AG04449 (cell line): ENCODE measurements at places on chromosomes 2 and 18.

DNA sequence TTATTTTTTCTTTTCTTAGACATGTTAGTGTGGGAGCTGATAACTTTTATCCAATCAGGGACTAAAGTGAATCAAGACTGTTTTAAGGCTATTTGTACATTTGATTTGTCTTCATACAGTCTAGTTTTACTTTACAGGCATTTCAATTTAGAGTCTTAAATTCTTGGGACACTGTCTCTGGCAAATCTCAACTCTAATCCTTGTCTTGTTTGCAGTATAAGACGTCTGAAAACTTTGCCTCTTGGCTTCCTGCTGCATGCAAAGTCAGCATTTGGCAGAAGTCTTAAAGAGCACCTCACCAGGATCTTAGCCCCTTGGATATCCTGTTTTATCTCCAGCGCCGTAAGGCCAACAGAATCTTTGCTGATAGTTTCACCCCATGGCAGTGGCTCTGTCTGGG is 30.3 kb downstream of the SPOPL start:
- no peak for DNase-seq

GRCh38 chr2:220476877-220477276 is 849.4 kb downstream of the SLC4A3 start:
- no peak for DNase-seq

DNA sequence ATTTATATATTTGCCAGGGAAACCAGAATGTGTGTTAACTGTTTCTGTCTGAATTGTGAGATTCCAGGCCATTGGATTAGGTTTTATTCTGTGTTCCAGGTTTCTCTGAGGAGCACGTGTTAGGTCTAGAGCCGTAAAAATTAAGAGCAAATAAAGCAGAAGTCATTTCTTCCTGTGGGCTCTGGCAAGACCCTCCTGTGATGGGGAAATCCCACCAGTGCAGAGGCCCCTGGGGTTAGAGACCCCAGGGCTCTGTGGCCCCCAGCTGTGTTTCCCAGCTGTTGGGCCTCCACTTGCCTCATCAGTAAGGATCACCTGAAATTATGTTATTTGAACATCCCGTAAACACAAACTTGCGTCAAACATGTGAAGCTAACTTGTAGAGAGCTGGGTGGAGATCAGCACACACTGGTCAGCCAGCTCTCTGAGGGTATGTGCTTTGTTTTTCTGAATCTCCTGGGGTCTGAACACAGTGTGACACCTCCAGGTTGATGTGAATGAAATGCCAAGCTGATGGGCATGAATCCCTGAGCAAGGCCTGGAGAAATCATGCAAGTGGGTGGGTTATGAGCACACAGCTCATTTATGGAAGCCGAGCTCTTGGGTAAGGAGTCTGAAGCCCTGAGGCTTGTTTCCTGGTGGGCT is 50.3 kb downstream of the HK2 start:
- DNase-seq, result no peak

GRCh38 chr2:181621779-181622490 is 35.0 kb downstream of the CERKL start:
- no peak for DNase-seq

GRCh38 chr2:119062179-119062578 is 96.4 kb downstream of the C1QL2 start:
- no peak for DNase-seq

GRCh38 chr2:18153741-18154140 is 275.3 kb downstream of the KCNS3 start:
- no peak for DNase-seq

- peak; percentile 96 for DNase-seq
Observed at GRCh38 chr18:7038330-7038851, 79.2 kb downstream of the LAMA1 start.

DNA sequence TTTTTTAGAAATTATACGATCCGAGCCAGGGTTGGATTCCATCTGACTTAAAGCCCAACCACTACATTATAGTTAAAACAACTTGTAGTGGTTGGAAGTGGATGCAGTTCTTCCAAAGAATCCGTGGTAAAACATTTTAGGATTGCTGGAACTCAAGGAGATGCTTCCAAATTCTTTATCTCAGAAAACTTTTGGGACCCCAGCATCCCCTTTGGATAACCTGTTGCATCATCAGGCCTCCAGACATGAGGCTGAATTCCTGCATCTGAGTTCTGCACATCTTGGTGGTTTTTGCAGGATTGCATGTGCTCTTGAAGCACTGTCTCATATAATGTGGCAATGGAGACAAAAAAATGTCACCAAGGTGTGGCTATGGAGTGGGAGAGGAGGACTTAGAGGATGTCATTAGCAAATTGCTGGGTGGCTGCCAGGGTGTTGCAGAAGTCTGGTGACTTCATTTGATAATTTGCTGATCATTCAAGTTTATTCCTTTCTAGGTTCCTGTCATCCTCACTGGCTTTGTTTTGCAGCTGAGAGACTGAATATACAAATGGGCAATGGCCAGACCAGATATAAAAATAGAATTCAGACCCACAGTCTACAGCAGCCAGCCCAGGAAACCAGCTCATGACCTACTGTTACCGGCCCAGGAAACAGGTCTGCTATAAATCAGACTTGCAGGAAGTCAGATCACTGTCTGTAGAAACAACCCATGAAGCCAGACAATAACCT is 207.7 kb downstream of the BCL2 start:
- no peak for DNase-seq

DNA sequence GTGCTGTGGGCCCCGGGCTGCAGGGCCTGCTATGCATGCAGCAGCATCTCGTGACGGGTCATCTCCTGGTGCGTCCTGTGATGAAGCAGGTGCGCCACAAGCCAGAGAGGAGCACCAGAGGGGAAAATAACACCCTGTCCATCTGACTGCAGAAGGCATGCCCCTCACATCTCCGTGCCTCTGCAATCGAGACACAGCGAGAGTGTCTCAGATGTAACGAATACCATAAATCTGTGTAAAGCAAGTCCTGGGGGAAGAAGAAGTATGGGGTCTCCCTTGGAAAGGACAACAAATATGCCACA is 137.5 kb downstream of the PTGR3 start:
- no peak for DNase-seq

- no peak for DNase-seq
Observed at GRCh38 chr18:31508781-31509180, 10.8 kb downstream of the DSG2 start.

DNA sequence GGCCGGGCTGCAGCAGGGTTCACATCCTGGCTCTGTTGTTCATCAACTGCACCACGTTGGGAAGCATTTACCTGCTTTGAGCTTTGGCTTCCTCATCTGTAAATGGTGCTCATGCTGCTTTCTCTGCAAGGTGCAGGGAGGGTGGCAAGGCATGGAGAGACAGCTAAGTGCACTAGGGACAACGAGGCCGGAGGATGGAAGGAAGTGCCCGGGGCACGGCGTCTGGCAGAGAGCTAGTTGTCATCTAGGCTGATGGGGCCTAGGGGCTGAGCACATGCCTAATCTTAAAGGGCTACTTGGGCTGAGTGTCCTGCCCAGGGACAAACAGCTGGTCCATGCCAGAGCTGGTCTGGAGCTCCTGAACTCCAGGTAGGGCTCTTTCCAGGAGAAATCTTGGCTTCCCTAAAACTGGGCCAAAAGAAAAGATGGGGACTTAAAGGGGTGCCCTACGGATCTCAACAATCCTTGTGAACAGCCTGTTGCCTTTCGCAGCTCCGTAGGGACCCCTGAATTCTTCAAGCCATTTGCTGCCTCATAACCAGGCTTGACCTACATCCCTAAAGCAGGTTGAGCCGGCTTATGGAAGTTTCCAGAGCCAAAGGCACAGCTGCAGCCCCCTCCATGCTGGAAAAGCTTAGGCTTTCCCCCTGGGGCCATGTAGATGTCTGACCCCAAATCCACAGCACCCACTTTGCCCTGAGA is 130.8 kb downstream of the SMAD7 start:
- no peak for DNase-seq

DNA sequence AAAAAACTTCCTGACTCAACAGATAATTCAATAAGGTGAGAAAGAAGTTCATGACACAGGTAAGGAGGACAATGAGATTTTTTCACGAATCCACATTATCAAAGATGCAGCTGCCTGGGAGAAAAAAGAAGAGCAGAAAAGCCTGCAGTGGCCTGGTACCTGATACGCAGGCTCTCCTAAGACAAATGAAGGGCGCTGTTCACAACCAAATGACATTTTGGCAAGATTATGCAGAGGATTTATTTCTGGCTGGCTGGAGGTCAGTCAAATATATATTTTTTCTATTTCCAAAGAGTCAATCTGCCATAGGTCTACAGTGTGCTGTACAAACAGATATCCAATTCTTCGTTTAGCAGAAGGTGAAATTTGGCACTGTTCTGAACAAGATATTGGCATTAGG is 257.3 kb downstream of the STK39 start:
- DNase-seq, result no peak

DNA sequence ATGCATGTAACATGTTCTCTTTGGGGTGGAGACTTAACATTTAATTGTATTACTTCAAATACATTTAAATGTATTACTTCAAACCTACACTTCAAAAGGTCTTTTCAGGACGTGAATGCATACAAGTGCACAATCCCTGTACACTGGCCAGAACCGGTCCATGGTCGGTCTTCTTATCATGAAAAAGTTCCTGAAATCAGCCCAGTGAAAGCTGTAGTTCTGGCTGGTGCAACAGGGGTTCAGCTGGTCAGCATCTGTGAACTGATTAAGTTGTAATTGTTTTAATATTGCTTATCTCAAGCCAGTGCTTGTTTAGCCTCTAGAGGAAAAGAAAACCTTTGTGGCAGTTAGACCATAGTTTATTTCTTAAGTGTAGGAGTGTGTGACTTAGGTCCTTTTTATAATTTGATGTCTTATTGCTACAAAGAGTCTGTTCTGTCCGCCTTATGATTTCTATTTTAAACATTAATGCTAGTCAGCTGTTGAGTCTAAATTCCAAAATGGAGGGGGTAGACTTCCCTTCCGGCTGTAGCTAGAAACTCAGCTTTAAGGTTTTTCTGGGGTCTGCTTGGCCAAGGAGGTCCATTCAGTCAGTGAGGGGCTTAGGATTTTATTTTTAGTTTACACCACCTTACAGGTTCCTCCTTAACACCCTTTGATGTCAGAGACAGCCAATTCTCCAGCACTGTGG is 768 bp upstream of the CYBRD1 start:
- DNase-seq, result no peak

DNA sequence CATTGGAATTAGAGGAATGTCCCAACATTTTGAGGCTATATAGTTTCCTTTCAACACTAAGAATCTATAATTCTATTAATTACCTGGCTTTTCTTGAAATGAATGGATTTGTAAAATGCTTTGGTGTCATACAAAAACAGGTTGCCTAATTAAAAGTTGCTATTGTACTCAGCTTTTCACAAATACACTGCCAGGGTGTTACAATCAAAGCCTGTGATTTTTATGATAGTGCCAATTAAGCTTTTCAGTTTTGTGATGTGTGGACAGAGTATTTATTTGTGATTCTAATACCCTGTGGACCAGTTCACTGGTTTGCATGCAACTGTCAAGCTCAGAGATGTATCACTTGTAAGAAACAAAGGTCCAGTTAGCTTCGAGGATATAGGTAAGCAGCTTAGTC is 71.8 kb downstream of the NAB1 start:
- DNase-seq, result no peak

GRCh38 chr18:74896390-74896991 is 298.8 kb downstream of the ZNF407 start:
- no peak for DNase-seq

GRCh38 chr2:176177580-176178037 is 10.9 kb upstream of the HOXD1 start:
- no peak for DNase-seq

- no peak for DNase-seq
Observed at GRCh38 chr2:60485550-60485949, 67.9 kb downstream of the BCL11A start.

DNA sequence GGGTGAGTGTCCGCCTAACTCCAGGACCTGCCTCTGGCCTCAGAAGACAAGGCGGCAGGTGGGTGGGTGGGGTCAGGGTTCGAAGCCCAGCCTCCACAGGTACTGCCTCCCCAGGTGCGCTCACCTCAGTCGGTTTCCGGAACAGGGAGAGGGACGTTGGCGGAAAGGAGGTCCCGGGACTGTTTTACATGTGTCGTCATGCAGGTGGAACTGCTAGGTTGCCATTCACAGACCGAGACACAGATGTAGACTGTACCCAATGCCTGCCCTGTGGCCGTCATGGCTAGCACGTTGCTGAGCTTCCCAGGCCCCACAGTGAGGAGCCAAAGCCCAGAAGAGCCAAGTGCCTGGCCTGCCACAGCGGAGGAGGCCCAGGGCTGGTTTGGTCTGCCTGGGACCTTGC is 284.0 kb upstream of the HS6ST1 start:
- no peak for DNase-seq

GRCh38 chr2:111017034-111017622 is 103.6 kb upstream of the BCL2L11 start:
- DNase-seq, result no peak

GRCh38 chr18:44680273-44681075 is at the start of gene SETBP1:
SETBP1 (plus strand) TSS chr18:44680888; CDS start chr18:44701347, 20,459 bp downstream.
- DNase-seq, result no peak

DNA sequence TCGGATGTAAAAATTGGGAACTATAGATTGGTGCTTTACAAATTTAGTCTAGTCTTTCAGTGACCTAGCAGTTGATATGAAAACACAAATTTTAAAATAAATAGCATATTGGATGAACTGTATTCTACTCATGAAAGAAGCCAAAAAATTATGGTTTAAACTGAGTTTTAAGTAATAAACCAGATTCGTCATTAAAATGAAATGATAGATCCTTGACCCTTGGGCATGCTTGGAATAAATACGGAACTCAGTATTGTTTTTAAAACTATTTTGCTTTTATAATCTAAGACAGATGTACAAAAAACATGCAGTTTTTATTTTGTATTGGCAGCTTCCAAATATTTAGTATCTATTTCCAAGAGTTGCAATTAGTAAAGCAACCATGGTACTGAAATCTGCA is 34.6 kb upstream of the TBR1 start:
- no peak for DNase-seq

- no peak for DNase-seq
Observed at GRCh38 chr2:123723706-123724105, 301.4 kb upstream of the CNTNAP5 start.

DNA sequence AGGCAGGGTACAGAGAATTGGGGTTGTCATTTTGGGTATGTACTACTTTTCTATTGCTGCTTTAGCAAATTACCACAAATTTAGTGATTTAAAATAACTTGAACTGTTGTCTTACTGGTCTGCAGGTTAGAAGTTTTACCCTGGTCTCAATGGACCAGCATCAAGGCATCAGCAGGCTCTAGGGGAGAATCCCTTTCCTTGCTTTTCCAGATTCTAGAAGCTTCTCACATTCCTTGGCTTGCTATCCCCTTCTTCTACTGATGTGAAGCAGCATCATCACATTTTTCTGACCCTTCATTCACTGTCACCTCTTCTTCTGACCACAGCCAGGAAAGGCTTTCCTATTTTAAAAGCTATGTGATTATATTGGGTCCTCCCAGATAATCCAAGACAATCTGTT is 237.8 kb upstream of the RBMS1 start:
- DNase-seq, result no peak
